B cell (primary cell): ENCODE measurements at places on chromosomes 12 and 14.
A peak's percentile ranks its signal among the peaks of the same experiment; 100 is the strongest.

- DNase-seq, result no peak
- no peaks in the 10 kb centered on the region for H3K27me3 ChIP-seq
- H3K27ac ChIP-seq, result no peak overlapping the region
These were observed 28.8 kb downstream of the VPS37B start for GRCh38 chr12:122866950-122867607.

DNA sequence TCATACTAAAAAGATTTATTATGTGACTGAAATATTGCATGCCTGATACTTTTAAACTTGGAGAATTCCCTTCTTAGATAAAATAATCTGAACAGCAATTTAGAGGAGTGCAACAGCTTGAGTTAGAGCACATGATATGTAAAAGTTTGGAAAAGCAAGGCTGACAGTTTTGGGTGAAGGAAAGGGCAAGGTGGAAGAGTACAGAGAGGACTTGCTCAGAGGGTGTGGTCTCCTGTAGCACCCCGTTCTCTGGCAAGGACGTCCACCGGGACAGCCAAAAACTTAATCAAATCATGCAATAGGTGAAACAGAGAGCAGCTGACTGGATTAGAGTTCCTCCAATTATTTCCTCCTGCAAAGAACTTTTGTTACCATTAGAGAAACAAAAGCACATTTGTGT is 65.2 kb upstream of the PDZRN4 start:
- H3K36me3 ChIP-seq, result no peaks in the 10 kb centered on the region
- no peak for DNase-seq
- H3K27me3 ChIP-seq, result no peaks in the 10 kb centered on the region

DNA sequence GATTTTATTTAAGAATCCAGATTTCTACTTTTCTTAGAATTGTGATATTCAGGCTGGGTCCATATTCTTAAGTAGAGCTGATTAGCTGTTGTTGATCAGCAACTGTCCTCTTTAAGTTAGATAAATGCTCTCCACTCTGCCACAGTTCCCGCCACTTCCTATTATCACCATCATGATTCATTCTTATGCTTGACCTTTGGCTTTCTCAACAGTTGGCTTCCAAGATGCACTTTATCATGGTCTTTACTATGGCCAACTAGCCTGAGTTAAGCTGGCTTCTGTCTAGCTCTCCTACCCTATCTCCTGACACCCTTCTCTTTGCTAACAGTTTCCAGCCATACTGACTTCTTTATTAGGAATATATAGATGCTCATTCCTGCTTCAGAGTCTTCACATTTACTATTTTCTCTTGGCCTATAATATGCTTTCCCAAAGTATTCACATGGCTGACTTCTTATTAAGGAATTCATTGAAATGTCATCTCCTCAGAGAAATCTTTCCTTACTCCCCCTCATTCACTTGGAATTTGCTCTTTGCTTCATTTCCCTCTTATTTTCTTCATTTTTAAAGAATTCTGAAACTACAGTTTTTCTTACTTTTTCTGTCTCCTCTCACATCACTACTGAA is 149.0 kb upstream of the IGF1 start:
- DNase-seq, result no peak
- H3K4me1 ChIP-seq, result no peaks in the 10 kb centered on the region
- no peak overlapping the region for H3K4me3 ChIP-seq

DNA sequence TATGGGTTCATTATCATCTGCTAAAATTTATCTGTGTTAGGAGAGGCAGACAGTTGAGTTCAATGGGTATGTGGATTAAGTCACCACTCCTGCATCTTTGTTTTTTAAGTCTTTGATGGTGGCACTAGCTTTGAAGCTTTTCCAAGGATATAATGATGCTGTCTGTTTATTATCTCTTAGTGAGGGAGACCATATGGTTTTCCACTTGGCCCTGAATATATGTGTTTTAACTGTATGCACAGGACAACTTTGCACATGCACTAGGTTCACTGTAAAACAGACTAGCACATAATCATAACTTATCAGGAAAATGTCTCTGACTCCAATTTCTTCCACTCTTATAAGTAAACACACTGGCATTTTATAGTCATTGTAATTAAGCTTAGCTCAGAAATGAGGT is 8.9 kb downstream of the OR6C74 start:
- H3K36me3 ChIP-seq, result no peaks in the 10 kb centered on the region
- no peak overlapping the region for H3K4me3 ChIP-seq
- no peak overlapping the region for H3K27ac ChIP-seq
- H3K27me3 ChIP-seq, result no peaks in the 10 kb centered on the region
- DNase-seq, result no peak
- no peaks in the 10 kb centered on the region for H3K4me1 ChIP-seq

- no peak overlapping the region for H3K4me3 ChIP-seq
- H3K27ac ChIP-seq, result no peak overlapping the region
- DNase-seq, result peak; percentile 65
- H3K36me3 ChIP-seq, result no peaks in the 10 kb centered on the region
These were observed 102.2 kb downstream of the ERC1 start for GRCh38 chr12:1093166-1093751.

DNA sequence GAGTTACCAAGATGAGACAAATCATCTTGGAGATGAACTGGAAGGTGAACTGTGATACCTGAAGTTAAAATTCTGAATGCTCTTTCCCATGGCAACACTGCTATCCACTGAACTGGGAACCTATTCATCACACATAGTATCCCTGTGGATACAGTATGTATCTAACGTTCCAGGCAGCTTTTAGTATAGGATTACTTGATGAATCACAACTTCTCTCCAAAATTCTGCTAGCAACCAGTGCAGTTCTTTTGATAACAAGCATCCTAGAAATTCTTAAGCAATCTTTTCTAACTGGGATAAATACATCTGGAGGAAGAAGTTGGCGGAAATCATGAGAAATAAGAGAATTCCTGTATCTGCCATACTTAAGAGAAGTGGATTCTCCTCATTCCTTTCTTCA is 66.4 kb downstream of the PAWR start:
- H3K27ac ChIP-seq, result no peak overlapping the region
- no peak for DNase-seq
- no peak overlapping the region for H3K4me3 ChIP-seq
- no peaks in the 10 kb centered on the region for H3K4me1 ChIP-seq
- H3K36me3 ChIP-seq, result peaks cover 10% of the 10 kb centered on the region

GRCh38 chr12:21528953-21529352 is 2.9 kb downstream of the SPX start:
- DNase-seq, result no peak

- peaks cover 4% of the 10 kb centered on the region for H3K27me3 ChIP-seq
- H3K4me3 ChIP-seq, result no peak overlapping the region
- no peak for DNase-seq
- no peaks in the 10 kb centered on the region for H3K4me1 ChIP-seq
- H3K27ac ChIP-seq, result no peak overlapping the region
- H3K36me3 ChIP-seq, result no peaks in the 10 kb centered on the region
These were observed 44.8 kb downstream of the RHOJ start for GRCh38 chr14:63249092-63249491.

DNA sequence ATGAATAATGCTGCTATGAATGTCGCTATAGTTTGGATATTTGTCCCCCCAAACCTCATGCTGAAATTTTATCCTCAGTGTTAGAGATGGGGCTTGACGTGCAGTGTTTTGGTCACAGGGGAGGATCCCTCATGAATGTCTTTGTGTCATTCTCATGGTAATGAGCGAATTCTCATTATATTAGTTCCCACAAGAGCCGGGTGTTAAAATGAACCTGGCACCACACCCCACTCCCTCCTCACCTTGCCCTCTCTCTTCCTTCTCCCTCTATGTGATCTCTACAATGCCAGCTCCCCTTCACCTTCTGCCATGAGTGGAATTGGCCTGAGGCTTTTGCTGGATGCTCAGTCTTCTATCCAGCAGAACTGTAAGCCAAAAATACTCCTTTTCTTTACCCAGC is 37.5 kb upstream of the YAF2 start:
- no peak for DNase-seq
- H3K4me1 ChIP-seq, result no peaks in the 10 kb centered on the region
- H3K4me3 ChIP-seq, result no peak overlapping the region
- no peaks in the 10 kb centered on the region for H3K27me3 ChIP-seq
- H3K36me3 ChIP-seq, result no peaks in the 10 kb centered on the region

- DNase-seq, result no peak
- H3K4me3 ChIP-seq, result no peak overlapping the region
- H3K4me1 ChIP-seq, result no peaks in the 10 kb centered on the region
- H3K36me3 ChIP-seq, result no peaks in the 10 kb centered on the region
- no peaks in the 10 kb centered on the region for H3K27me3 ChIP-seq
These were observed 34.8 kb upstream of the TESC start for GRCh38 chr12:117134059-117134458.

GRCh38 chr12:2413999-2414792 is 361.4 kb downstream of the CACNA1C start:
- no peaks in the 10 kb centered on the region for H3K4me1 ChIP-seq
- no peak overlapping the region for H3K4me3 ChIP-seq
- no peak overlapping the region for H3K27ac ChIP-seq

GRCh38 chr12:114866331-114866730 is 182.4 kb upstream of the TBX3 start:
- H3K27me3 ChIP-seq, result no peaks in the 10 kb centered on the region
- no peak overlapping the region for H3K4me3 ChIP-seq
- H3K4me1 ChIP-seq, result no peaks in the 10 kb centered on the region
- no peaks in the 10 kb centered on the region for H3K36me3 ChIP-seq
- H3K27ac ChIP-seq, result no peak overlapping the region
- no peak for DNase-seq

DNA sequence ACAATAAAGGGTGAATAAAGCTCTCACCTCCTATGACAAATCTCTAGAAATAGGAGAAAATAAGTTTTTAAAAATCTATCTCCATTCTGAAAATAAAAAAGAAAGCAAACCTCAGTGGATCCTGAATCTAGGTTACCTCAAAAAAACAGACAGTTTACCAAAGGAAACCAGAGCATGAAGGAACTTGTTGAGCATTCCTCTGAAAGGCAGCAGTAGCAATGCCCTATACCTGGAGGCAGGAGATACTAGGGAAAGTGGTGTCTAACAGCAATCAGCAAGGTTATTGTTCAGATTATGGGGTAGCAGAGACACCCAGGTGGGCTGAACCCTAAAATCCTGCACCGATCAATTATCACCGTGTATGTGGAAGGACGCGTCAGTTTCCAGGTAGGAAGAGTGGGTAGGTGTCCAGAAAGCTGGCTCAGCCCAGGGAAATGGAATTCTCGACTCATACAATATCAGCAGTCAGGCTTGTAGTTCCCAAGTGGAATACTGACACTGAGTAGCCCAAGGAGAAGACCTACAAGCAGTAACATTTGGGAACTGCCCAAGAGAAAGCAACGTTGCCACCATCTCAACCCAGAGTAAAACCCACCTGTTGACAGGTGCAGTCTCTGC is 128.3 kb downstream of the ST8SIA1 start:
- no peaks in the 10 kb centered on the region for H3K4me1 ChIP-seq
- H3K36me3 ChIP-seq, result no peaks in the 10 kb centered on the region
- H3K27me3 ChIP-seq, result no peaks in the 10 kb centered on the region

DNA sequence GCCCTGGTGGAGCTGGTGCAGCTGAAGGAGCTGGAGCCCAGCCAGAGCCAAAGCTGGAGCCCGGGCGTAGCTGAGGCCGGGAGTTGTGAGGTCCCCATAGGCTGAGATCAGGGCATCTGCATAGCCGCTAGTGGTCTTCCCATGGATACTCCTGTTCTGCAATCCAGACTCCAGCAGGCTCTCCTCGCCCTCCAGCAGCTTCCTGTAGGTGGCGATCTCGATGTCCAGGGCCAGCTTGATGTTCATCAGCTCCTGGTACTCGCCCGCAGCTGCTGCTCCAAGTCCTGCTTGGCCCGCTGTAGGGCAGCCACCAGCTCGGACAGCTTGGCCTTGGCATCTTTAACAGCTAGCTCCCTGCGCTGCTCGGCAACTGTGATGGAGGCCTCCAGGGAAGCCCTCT is 966.1 kb downstream of the FSCB start:
- H3K4me1 ChIP-seq, result no peaks in the 10 kb centered on the region
- no peaks in the 10 kb centered on the region for H3K36me3 ChIP-seq
- H3K27me3 ChIP-seq, result no peaks in the 10 kb centered on the region
- no peak overlapping the region for H3K4me3 ChIP-seq
- no peak overlapping the region for H3K27ac ChIP-seq

DNA sequence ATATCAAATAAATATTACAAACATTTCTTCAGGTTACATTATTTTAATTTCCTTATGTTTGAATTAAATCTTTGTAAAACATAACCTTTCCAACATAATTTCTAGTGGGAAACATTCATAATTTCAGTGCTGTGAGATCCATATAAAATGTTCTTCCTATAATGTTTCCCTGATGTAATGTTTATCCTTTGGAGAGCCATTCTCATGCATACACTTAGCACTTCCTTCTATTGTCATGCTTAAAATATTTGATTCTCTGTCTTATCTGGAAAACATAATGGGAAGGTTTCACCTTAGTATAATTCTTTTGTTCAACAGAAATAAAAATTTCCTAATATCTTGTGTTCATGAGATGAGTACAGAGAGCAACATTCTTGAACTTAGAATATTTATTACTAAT is 472.5 kb downstream of the ADAMTS20 start:
- no peak for DNase-seq
- H3K27ac ChIP-seq, result no peak overlapping the region
- no peak overlapping the region for H3K4me3 ChIP-seq
- no peaks in the 10 kb centered on the region for H3K27me3 ChIP-seq
- no peaks in the 10 kb centered on the region for H3K36me3 ChIP-seq

GRCh38 chr12:121580959-121581685 is at the start of gene KDM2B:
Gene KDM2B, minus strand, starts transcription at chr12:121581023. Its CDS starts 112 bp downstream, at chr12:121580911.
- H3K27ac ChIP-seq, result peak within 1 kb of the TSS; percentile 77
- H3K4me3 ChIP-seq, result peak within 1 kb of the TSS; percentile 64
- peaks cover 23% of the 10 kb centered on the region for H3K4me1 ChIP-seq

DNA sequence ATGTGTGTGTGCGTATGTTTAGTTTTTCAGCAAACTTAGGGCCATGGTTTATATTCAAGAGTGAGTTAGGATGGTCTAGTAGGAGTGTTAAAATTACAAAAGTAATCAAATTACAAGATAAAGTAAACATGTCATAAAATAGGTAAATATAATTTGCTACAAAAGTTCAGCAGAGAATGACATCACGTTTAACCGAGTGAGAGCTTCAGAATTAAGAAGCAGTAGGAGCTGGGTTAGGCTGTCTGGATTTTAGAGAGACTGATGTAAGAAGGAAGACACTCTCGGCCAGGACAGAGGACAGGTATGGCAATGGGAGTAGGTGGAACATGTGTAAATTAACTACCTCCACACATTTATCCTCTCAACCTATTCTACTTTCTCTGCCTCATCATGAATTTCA is 11.6 kb upstream of the MGST1 start:
- no peaks in the 10 kb centered on the region for H3K27me3 ChIP-seq
- H3K4me3 ChIP-seq, result no peak overlapping the region
- no peaks in the 10 kb centered on the region for H3K36me3 ChIP-seq
- no peak for DNase-seq
- H3K4me1 ChIP-seq, result no peaks in the 10 kb centered on the region

DNA sequence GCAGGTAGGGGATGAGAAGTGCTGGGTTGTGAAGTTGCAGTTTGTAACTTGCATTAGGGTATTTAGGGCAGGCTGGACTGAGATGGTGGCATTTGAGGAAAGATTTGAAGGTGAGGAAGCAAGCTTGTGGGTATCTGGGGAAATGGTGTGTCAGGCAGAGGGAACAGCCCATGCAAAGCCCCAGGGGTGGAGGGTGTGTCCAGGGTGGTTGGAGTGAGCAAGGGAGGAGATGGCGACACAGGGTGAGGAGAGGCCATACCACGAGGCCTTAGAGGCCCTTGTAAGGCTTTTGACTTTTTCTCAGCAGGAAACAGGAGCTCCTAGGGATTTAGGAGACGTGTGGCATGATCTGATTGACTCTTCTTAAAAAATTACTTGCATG is 136.9 kb downstream of the NUAK1 start:
- H3K4me1 ChIP-seq, result no peaks in the 10 kb centered on the region
- no peak for DNase-seq
- H3K36me3 ChIP-seq, result no peaks in the 10 kb centered on the region
